ENCODE measurements at places on chromosomes 16 and 17. TPM values are rescaled to one million over a fixed set of nuclear protein-coding genes. Genes with fewer than 3 reads are reported as not detected.

CDK5R1 gene
- total RNA-seq = 5.1 TPM

TLCD3B gene
- 17.2 TPM for total RNA-seq

AIPL1 gene
- total RNA-seq = not detected

CHP2 gene
- 3.7 TPM for total RNA-seq

TSNAXIP1 gene
- total RNA-seq = 8.0 TPM

MFSD6L gene
- total RNA-seq = 1.9 TPM

- DNase-seq = no peak
Measured at GRCh38 chr16:12617401-12617819, 186.3 kb downstream of the CPPED1 start.
